ENCODE measurements at places on chromosomes 12 and 14.

GRCh38 chr12:24838531-24838950, 110.4 kb downstream of the BCAT1 start:
- ATAC-seq: no peak

GRCh38 chr14:34693228-34693939, 21.0 kb downstream of the CFL2 start:
- ATAC-seq: peak; percentile 64

DNA sequence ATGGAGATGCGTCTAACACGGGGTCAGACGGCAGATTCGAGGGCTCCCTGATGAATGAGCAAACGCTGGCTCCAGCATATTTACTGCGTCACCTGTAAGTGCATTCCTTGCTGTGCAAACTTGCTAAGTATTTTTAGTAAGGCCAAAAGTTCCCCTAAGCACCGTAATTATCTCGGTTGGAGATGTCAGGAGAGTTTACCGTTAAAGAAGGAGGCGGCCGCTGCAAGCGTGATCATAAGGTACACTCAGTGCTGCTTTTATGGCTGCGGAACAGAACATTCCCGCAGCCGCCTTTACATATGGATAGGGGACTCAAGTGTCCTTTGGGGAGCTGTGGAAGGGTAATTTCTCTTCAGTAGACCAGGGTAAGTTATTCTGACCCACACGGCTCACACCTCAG, 175.6 kb downstream of the GLT1D1 start:
- ATAC-seq: no peak

DNA sequence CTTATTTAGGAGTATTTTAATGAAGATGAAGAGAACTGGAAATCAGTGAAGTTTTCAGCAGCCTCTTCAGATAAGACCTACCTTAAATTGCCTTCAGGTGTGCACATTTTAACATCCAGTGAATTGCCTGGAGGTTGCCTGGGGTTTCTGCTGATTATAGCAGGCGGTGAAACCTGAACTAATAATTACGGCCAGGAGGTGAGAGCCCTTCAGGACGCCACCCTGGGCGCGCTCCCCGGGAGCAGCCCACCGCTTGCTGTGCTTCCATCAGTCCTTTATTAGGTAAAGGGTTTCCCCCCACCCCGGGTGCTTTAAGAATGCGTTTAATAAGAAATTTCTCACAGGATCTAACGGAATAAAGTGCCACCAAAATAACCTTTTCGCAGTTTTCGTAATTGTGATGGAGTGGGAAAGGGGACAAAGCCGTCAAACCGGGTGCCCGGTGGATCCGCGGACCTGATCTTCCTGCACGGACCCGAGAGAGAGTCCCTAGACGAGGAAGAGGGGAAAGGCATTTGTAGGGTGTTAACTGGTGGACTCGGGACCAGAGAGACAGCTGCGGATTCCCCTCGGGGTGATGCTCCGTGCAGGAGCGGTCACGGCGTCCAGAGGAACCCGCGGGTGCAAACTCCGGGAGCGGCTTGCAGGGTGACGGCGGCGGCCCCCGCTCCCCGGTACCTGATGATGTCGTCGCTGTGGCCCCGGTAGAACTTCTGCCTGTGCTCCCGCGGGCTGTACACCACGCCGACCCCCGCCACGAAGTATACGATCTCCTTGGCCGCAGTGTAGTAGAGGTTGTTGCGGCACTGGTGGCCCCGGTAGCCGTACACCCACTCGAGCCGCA, 902 bp downstream of the EML5 start:
- peak; percentile 30 for ATAC-seq

- ATAC-seq: peak; percentile 77
These were observed 99.3 kb downstream of the HECTD4 start for GRCh38 chr12:112282920-112283319.

DNA sequence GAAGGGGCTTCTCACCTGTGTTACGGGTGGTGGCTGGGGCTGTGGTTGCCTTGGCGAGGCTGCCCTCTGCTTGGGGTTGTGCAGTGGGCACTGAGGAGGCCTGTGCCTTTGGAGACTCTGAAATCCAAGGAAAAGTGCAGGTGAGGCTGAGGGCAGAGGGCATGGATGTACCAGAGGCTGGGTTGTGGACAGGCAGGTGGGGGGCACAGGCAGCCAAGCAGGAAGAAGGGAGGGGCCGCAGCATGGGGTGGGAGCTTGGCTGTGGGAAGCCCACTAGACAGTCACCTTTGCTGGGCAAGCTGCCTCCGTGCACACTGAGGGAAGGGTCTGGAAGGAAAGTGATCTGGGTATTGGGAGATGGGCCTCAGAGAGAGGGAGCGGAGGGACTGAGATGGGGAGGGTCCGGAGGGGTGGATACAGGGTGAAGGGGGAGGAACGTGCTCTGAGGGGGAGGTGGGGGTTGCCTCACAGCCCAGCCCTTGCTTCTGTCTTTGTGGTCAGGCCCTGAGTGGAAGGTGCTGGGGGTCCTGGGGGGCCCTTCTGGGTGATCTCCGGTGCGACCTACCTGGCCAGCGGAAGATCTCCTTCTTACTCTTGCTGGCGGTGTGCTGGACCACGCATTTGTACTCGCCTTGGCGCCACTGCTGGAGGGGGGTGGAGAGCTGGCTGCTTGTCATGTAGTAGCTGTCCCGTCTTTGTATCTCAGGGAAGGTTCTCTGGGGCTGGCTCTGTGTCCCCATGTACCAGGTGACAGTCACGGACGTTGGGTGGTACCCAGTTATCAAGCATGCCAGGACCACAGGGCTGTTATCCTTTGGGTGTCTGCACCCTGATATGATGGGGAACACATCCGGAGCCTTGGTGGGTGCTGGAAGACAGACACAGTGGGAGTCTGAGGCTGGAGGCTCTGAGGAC, 318.7 kb downstream of the TMEM121 start:
- no peak for ATAC-seq

DNA sequence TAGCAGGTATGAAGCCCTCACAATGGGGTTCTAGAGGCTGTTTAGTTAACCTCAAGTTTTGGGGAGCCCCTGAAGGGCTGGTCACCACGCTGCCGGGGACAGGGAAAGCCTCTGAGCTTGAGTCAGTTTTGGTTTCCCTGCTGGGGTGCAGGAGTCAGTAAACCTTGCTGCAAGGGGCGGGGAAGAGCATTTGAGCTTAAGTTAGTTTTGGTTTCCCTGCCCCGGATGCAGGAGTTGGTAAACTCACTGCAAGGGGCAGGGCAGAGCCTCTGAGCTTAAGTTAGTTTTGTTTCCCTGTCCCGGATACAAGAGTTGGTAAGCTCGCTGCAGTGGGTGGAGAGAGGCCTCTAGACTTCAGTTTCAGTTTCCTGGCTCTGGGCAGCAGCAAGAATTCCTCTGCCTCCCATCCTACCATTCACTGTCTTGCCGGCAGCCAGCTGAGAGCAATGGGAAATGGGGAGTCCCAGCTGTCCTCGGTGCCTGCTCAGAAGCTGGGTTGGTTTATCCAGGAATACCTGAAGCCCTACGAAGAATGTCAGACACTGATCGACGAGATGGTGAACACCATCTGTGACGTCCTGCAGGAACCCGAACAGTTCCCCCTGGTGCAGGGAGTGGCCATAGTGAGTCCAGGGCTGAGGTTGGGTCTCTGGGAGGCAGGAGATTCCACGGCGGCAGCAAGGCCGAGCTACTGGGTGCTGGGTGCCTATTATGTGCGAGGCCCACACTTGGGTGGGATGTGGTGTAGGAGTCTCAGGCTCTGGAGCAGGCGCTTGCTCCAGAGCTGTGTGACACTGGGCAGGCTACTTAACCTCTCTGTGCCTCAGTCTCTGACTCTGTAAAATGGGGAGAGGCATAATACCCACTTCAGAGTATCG, at the start of gene OAS2:
OAS2 (plus strand) TSS at position 357 of the 878 bp plus-strand sequence; CDS start at position 447, 90 bp downstream.
- ATAC-seq: peak; percentile 91

DNA sequence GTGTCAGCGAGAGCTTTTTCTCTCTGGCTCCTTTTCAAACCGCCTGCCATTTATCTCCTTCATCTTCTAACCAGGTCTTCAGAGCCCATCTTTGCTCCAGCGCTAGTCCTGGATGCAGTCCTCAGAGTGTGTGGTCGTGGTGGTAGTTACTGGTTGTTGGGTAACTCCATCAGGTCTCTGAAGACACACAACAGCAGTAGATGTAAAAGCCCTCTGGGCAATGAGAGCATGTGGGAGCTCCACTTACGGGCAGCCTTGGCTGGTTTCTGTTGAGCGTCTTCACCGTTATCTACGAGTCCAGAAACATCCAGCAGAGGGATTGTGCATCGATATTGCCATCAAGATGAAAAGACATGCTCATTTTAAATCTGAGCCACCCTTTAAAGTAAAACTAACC, 61.2 kb downstream of the FBXL14 start:
- ATAC-seq: no peak

DNA sequence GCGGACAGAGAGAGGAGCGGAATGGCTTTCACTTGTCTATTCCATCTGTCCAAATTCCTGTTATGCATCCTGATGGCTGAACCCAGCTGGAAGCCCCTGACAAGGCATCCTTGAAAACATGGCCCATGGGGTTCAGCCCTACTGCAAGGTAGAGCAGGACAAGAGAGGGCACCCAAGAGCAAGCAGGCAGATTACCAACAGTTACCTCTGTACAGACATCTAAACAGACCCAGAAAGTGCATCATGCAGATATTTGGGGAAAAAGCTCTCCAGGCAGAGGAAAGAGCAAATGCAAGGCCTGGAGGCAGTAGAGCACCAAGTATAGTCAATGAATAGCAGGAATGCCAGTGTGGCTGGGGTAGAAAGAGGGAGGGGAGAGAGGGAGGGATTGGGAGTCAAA, 407.5 kb downstream of the PCNX1 start:
- ATAC-seq: no peak

DNA sequence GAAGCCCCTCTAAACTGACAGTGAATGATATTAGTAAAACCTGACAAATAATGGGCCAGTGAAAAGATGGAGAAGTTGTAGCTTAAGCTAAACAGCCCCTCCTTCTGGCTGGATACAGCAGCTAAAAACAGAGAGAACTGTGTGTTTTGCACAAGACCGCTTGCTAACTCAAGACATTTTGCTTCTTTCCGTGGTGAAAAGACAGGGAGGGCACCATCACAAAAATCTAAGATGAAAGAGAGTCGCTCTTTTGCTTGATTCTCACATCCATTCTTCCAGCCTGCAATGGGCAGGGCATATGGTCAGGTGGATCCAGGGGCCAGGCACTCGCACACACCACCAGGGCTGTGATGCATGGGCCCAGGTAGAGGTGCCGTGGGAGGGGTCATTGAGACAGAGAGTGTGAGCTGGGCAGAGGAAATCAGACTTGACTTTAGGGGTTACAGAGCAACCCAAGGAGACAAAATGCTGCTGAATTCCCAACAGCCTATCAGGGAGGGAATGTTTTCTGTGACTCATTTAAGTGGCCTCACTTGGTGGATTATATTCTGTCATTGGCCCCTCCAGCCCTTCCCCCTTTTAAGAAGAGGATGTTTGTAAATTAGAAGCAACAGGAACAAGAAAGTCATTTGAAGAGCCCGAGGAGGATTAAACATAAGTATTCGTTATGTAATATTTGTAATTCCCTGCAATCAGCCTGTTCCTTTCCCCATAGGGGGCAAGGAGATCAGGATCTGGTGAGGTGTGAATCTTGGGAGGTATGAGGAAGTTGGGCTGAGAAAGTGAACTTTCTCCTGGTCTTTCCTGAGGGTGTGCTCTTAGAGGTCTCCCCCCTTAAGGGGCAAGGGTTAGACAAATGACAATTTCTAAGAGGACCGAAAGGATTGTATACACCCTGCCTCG, 12.3 kb downstream of the EMP1 start:
- ATAC-seq: peak; percentile 9

DNA sequence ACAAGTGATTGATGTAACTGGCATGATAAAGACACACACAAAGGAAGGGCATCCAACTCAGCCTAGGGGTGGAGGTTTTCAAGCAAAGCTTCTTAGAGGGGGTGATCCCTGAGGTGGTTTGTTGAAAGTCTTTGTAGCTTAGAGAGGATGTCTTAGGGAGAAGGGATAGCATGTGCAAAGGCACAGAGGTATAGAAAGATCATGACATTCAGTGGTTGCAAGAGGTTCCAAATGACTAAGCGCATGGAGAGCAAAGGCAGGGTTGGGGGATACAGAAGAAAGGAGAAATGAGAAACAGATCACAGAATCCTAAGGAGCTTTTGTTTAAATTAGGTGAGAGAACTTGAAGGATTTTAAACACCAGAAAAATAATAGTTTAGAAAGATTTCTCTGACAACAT, 5.2 kb upstream of the CCT2 start:
- ATAC-seq: no peak

All from esophagus mucosa (tissue), 1 donor.